Right hindlimb (tissue), 1 donor: ENCODE measurements at places on chromosomes 6 and 20.
A peak's percentile ranks its signal among the peaks of the same experiment; 100 is the strongest.

GRCh38 chr6:4637691-4638433, 138.3 kb upstream of the CDYL start:
- no peak for DNase-seq

GRCh38 chr20:43389211-43389610, 68.5 kb upstream of the SRSF6 start:
- DNase-seq, result no peak

GRCh38 chr20:37777012-37777950, 83.5 kb downstream of the CTNNBL1 start:
- DNase-seq, result peak; percentile 21

GRCh38 chr6:12772416-12772815, 55.8 kb downstream of the PHACTR1 start:
- DNase-seq, result no peak

DNA sequence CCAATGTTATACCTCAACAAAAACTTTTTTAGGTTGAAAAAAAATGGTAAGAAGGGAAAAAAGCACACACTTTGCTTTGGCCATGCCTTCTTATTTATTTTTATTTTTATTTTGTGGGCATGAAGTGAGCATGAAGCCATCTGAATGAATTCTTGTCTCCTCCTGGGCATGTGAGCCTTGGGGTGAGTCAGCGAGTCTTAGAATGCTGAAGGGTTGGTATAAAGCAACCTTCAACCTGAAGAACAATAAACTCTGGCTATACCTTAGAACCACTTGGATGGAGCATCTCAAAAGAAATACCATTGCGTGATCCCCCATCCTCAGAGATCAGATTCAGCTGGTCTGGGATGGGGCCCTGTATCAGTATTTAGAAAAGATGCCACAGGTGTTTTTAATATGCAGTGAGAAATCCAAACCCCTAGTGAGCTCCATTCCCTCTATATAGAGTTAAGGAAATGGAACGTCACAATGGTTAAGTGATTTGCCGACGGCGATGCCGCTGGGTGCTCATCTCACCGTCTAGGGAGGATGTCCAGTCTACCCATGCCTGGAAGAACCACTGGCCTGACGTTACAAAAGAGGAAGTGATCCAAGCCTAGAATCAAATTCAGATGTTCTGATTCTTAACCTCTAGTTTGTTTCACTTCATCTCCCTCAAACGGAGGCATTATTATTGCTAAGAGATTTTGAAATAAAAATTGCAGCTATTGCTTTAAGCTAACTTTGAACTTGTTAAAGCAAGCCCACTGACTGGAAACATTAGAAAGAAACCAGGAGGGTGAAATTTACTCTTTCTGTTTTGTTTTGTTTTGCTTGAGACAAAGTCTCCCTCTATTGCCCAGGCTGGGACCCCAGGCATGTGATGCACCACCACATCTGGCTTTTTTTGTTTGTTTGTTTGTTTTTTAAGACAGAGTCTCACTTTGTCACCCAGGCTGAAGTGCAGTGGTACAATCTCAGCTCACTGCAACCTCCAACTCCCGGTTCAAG, 67.1 kb downstream of the EDN1 start:
- DNase-seq, result no peak

- no peak for DNase-seq
Measured at GRCh38 chr20:58665606-58666005, 14.5 kb downstream of the STX16 start.

DNA sequence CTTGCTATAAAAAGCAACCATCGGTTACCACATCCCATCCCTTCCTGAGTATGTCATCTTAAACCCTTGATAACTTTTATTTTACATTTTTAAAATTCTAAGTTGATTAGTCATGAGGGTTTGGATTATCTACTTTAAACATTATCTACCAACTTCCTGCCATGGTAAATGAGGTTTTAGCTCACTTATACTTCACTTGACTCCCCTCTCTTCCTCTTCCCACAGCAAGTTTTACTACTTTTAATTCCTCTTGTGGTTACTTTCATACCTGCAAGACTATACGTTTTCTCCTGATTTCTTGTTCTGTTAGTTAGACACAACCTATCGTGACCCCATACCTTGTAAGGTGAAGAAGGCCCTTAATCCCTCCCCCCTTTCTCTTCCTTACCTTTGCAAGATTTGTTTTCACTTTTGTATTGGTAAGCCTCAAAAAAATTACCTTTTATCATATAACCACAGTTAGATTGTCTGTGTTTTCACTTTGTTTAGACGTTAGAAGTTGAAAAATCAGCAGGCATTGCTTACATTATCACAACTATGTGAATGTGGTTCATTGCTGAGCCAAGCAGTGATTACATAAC, 60.1 kb upstream of the OGFRL1 start:
- DNase-seq, result no peak

DNA sequence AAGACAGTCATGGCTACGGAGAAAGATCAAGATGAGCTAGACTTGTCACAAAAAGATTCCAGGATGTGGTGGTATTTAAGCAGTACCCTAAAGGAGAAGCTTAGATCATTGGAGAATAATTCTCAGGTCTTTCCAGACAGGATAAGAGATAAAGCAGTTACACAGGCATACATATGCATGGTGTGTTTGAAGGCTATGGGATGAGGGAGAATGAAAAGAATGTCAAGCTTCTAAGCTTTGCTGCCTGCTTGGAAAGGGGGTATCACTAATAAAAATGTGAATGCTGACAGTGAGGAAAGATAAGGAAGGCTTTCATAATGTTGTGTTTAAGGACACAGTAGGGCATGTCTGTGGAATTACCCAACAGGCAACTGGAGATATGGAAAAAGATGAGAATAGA, 28.1 kb downstream of the RWDD2A start:
- DNase-seq, result no peak

- DNase-seq, result no peak
Measured at GRCh38 chr6:9520417-9521151, 894.3 kb downstream of the TFAP2A start.

- no peak for DNase-seq
Measured at GRCh38 chr6:148530394-148530953, 187.8 kb downstream of the SASH1 start.

GRCh38 chr6:163712981-163713380, 298.5 kb downstream of the QKI start:
- DNase-seq, result no peak

DNA sequence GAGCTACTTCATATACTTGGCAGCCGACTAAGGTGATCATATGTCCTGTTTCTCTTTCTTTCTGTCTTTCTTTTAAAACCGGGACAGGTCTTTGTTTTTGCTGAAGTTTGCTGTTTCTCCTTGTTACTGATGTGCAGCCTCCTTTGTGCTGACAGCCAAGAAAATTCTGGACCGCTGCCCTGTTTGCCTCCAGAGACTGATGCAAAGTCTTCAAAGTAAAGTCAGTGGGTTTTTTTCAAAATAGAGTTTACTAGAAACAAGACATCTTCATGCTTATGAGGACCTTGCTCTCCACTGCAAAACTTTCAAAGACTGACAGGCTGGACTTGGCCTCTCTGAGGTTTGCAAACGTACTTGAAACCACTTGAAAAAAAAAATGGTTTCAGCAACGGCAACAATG, 510.5 kb upstream of the MAP3K7 start:
- peak; percentile 80 for DNase-seq

DNA sequence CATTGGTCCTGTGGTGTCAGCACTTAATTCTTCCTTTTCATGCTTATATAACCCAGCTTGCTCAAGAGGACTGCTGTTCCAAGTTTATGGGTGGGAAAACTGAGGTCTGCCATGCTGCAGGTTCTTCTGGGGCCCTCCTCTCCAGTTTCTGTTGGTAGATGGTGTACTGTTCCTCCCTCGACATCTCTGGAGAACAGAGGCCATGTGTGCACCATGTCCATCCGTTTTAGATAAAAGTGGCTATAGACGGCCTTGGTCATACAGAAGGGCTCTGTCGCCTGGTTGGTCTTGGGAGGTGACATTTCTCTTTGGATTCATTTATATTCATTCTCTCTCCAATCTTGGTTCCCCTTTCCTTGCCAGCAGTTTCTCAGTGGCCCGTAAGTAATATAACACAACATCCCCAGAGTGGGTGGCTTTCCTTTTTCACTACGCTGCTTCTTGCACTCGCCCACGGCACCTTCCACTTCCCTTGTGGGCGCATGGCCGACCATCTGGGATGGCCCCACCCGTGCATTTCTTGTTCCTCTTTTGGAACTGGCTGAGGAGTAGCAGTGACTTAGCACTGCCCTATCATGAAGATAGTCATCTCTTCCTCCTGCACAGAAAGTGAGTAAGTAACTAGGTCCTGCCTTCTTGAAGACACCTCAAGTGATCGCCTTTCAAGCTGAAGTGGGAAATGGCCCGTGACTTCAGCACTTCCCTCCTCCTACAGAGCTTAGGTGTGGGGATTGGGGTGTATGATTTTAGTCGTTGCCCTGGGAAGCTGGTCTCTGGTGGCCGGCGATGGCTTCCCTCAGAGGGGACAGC, 94.2 kb downstream of the RREB1 start:
- peak; percentile 44 for DNase-seq

- DNase-seq, result no peak
Measured at GRCh38 chr6:84003131-84003530, 30.4 kb upstream of the MRAP2 start.

GRCh38 chr20:4190792-4191519, 175.6 kb upstream of the RNF24 start:
- no peak for DNase-seq

GRCh38 chr6:152129691-152130151, 322.2 kb downstream of the ESR1 start:
- DNase-seq, result peak; percentile 30

- DNase-seq, result no peak
Measured at GRCh38 chr20:57582029-57582378, 21.1 kb downstream of the PCK1 start.

GRCh38 chr6:25749837-25750236, 4.7 kb upstream of the SLC17A4 start:
- DNase-seq, result no peak

- DNase-seq, result peak; percentile 86
Measured at GRCh38 chr6:170286246-170286933, 4.5 kb downstream of the DLL1 start.

DNA sequence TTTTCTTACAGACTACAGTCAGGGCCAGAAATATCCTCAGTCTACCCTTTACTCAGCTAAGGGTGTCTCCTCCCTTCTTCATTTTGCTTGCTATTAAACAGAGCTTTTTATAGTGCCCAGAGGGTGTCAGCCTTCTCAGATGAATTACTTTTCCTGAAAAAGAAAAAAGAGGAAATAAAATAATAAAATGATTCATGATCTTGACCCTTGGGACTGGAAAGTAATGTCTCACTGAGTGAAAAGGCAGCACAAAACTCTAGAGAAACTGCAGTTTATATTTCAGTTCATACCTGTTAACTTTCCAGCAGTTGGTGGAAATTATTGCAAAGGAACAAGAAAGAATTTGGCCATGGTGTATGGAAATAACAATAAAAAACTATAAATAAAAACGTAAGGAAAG, 170.6 kb downstream of the IBTK start:
- no peak for DNase-seq

GRCh38 chr20:32456869-32457478, 98.8 kb downstream of the ASXL1 start:
- DNase-seq, result peak; percentile 78

GRCh38 chr6:34027445-34027936, 118.4 kb downstream of the GRM4 start:
- DNase-seq, result no peak

DNA sequence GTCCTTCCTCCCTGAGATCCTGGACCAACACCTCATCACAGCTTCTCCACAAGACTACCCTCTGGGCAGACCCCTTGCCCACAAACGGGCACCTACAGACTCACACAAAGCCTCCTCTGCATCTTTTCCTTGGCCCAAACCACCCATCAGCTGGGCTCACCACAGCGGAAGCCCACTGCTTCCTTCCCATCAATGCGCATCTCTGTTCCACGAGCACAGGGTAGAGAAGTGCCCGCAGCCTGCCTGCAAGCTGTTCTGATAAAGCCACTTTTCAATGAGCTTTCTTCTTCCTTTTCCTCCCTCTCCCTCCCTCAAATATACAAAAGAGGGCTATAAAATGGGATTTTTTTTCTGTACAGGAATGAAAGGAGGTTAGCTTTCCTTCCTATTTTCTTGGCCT, 111.2 kb downstream of the NFATC2 start:
- DNase-seq, result no peak

- no peak for DNase-seq
Measured at GRCh38 chr6:34908194-34908593, 19.1 kb downstream of the ANKS1A start.

DNA sequence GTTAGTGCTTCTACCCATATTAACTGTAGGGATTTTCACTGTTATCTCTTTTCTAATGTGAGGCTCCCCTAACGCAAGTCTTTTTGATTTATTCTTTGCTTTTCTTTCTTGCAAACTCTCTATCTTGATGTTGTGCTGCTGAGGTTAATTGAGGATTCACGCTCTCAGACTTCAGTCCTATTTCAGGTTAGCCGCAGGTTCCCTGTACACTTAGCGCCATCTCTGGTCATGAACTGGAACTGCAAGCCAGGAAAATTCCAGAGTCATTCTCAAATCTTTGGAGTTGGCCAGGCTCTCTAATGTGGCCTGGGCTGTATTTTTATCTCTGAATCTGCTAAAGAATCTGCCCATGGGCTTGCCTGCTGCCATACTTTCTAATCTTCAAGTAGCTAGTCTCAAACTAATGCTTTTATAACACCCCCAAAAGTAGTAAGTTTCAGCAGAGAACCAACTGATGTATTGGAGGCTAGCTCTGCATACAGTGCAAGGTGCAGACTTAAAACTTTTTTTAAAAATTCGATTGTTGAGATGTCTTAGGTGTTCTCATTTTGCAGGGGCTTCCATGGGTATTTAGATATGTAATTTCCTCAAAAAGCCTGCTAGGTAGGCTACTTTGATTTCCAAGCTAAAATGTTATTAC, 91.1 kb upstream of the OPRM1 start:
- DNase-seq, result no peak
